Subcutaneous preadipocyte (primary cell): ENCODE measurements at places on chromosomes 2 and 18. TPM values are rescaled to one million over a fixed set of nuclear protein-coding genes. Genes with fewer than 3 reads are reported as not detected.

The SNRNP200 gene
- total RNA-seq = 37.1 and 47.3 TPM in 2 replicates

The HTRA2 gene
- total RNA-seq = 48.5 and 52.8 TPM in 2 replicates

The CXCR1 gene
- total RNA-seq = not detected in 2 replicates

The ASIC4 gene
- total RNA-seq = under 0.01 TPM in 1 of 2 replicates, not detected in the other

The MYL1 gene
- total RNA-seq = not detected in 2 replicates

The IL1F10 gene
- total RNA-seq = not detected in 2 replicates

The SPC25 gene
- 5.1 and 5.7 TPM in 2 replicates for total RNA-seq

The TMEM200C gene
- total RNA-seq = under 0.01 TPM in 1 of 2 replicates, not detected in the other

The GPR45 gene
- not detected in 2 replicates for total RNA-seq

The TMEM37 gene
- total RNA-seq = 0.20 TPM in 1 of 2 replicates, not detected in the other

The ACMSD gene
- total RNA-seq = not detected in 2 replicates

The AMMECR1L gene
- 12.5 and 16.6 TPM in 2 replicates for total RNA-seq

The FAM110C gene
- not detected in 2 replicates for total RNA-seq

The GALR1 gene
- under 0.01 TPM in 1 of 2 replicates, not detected in the other for total RNA-seq

The ANKRD29 gene
- total RNA-seq = 6.6 and 14.7 TPM in 2 replicates

The COLEC11 gene
- 0.37 and 0.59 TPM in 2 replicates for total RNA-seq

The POU3F3 gene
- total RNA-seq = 0.37 and 18.2 TPM in 2 replicates

The SPP2 gene
- not detected in 2 replicates for total RNA-seq

The GPR75 gene
- 1.8 and 4.1 TPM in 2 replicates for total RNA-seq

The ALPI gene
- not detected in 2 replicates for total RNA-seq

The OSBPL1A gene
- 46.1 and 48.1 TPM in 2 replicates for total RNA-seq

The TANC1 gene
- 7.7 and 11.7 TPM in 2 replicates for total RNA-seq

The XPO1 gene
- 215 and 238 TPM in 2 replicates for total RNA-seq

The SERPINB2 gene
- 1.8 and 3.5 TPM in 2 replicates for total RNA-seq

The FOXI3 gene
- not detected in 2 replicates for total RNA-seq

The DSG1 gene
- total RNA-seq = not detected in 2 replicates

The UGT1A6 gene
- total RNA-seq = not detected in 2 replicates

The MAB21L4 gene
- not detected in 2 replicates for total RNA-seq
